Activated CD4-positive, alpha-beta T cell treated with anti-CD3 and anti-CD28 coated beads for 24 hours (primary cell): ENCODE measurements at places on chromosomes 11 and 22.

- no peak for DNase-seq
These were observed 1.0 kb downstream of the MOGAT2 start for GRCh38 chr11:75718419-75719339.

GRCh38 chr22:47165338-47166032 is 403.0 kb downstream of the TBC1D22A start:
- DNase-seq, result no peak

GRCh38 chr11:45287316-45287903 is 1.3 kb upstream of the SYT13 start:
- DNase-seq, result no peak

DNA sequence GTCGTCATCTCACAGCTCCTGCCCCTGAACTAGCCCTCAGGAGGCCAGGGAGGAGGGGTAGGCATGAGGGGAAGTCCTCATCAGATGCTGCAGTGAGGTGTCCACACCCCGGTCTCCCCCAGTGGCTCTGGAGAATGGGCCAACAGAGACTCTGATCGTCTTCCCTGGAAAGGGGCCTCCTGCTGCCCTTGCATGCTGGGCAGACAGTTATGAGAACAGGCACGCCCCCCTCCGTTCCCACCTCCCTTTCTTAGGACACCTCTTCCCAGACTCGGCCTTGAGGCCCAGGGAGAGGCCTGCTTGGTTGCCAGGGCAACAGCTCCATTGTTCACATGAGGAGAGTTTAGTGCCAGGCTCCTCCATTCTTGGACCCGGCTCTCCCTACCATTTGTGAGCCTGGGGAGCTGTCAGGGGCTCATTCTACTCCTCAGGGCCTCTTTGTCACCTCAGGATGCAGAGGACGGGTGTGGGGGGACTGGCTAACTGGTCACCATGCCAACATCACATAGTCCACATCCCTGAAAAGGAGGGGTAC is 157.7 kb downstream of the TTC17 start:
- DNase-seq, result no peak

GRCh38 chr22:46242076-46242475 is 8.0 kb downstream of the CDPF1 start:
- no peak for DNase-seq

- DNase-seq, result no peak
These were observed 103.3 kb upstream of the PARVA start for GRCh38 chr11:12274056-12274455.

DNA sequence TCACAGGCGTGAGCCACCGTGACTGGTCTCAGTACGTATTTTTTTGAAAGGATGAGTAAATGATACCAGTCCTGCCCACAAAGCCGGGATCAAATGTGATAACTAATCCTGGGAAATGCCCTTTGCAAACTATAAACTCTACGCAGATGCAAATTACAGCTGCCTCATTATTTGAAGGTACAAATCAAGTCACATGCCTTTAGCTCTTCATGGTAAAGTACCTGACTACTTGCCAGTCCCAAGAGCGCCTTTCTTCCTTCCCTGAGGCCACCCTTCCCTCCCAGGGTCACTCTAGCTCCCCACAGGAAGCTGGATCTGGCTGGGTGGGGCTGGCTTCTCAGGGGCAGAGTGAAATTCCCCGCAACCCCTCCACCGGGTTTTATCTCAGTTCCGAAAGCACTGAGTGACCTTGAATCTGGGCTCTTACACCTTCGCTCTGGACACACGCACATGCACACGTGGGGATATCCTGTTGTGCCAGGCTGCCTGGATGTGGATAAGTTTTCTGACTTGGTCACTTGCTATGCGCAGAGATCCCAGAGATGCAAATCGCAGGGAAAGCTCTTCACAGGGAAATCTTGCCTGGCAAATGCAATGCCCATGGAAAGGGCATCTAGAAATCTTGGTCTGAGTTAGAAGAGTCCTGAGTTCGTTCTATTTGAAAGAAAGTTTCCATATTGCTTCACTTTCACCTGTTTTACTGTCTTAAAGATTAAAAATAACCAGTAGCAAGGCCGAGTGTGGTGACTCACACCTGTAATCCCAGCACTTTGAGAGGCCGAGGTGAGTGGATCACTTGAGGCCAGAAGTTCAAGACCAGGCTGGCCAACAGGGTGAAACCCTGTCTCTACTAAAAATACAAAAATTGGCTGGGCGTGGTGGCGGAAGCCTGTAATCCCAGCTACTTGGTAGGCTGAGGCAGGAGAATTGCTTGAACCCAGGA is 8.5 kb downstream of the A4GALT start:
- no peak for DNase-seq

- DNase-seq, result peak; percentile 14
These were observed 164.4 kb upstream of the ZBED5 start for GRCh38 chr11:11022125-11022730.

- no peak for DNase-seq
These were observed 514 bp upstream of the AMBRA1 start for GRCh38 chr11:46594374-46594700.

DNA sequence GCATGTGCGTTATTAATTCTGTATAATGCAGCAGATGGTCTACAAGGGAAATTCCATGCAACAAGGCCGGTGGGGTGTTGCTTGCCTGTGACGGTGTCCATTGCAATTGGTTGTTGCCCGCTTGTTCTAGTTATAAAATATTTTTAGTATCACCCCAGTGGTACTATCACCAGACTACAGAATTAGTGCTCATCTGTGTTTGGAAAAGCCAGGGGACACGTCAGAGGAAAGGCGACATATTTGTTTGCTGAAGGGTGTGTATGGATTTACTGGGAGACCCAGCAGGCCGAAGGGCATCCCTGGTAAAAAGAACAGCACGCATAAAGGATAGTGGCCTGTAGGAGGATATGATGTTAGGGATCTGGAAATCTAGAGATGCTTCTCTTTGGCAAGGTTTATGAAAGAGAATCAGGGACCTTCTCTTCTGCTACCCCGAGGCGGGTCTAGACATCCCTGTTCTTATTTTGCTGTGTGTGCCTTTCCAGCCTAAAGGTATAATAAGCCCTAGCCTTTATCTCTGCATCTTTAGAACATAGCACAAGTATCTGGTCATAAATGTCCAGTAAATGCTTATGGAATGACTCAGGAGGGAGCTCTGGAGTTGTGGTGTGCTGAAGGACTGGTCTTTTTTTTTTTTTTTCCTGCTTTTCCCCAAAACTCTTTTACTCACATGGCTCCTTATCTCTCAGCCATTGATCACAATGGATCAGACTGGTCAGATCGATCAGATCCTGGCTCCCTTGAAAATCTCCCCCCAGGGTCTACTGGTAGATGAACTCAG is 90.9 kb downstream of the LDLRAD3 start:
- no peak for DNase-seq

DNA sequence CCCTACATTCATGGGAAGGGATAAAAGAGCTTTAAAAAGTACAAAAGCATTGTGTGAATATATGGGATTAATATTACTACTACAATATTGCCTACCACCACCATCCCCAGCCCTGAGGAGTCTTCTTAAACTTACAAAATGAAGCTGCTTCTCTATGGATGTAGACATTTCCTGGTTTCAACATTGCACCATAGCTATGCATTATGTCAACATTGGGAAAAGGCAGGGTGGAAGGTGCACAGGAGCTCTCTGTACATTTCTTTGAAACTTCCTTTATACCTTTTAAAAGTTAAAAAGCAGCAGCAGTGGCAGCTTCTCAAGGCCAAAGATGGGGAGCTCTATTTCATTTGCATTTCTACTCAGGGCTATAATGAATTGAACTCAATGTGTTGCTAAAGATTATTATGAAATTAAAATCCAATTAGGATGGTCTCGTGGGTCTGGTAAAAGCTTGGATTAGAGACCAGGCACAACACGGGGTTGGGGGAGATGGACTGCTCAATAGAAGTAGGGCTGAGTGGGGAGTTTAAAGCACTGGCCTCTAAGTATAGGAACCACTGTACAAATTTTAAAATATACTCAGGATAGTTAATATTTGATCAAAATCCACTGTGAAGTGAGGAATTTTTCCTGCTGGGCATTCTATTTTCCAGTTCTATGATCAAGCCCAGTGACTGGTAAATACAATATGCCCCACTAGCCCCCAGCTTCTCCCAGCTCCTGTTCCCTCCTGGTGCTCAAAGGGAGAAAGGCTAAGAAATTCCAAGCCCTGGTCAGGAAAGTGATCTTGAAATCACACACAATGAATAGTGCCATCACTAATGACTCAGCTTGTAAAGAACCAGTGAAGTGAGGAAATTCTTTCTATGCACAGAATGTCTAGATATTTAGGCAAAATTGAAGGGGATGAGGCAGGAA is 362.7 kb upstream of the CCDC90B start:
- no peak for DNase-seq

GRCh38 chr11:2468363-2469235 is 23.8 kb downstream of the KCNQ1 start:
- no peak for DNase-seq

GRCh38 chr11:46855167-46855566 is 9.1 kb upstream of the CKAP5 start:
- no peak for DNase-seq

DNA sequence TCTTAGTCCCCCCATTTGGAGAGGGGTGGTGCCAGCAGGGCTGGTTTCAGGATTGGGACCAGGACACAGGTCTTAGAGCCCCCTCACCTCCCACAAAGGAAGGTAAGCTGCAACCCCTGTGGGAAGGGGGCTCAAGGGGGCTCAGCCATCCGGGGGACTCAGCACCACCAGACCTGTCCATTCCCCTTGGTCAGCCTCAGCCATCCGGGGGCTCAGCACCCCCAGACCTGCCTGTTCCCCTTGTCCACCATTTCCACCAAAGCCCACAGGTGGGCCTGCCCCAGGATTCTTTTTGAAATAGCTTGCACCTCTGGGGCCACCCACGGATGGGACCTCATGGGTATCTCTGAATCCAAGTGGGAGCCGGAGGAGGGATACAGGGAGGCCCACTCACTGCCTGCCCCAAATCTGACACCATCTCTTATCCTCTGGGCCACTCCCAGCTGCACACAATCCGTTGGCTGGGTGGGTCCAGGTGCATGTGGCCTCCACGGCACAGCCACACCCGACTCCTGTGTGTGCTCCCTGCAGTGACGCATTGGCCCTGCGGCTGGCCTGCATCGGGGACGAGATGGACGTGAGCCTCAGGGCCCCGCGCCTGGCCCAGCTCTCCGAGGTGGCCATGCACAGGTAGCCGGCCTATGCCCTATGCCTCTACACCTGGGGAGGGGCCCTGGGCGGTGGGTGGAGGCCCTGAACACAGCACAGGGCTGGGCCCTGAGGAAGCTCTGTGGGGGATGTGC is 15.9 kb downstream of the MCAT start:
- no peak for DNase-seq
